HFF-Myc (cell line): ENCODE measurements at places on chromosomes 2 and 18.

- DNase-seq = no peak
Measured at GRCh38 chr2:118535171-118535817, 312.2 kb downstream of the EN1 start.

- DNase-seq = no peak
Measured at GRCh38 chr2:105576440-105577241, 168.1 kb upstream of the NCK2 start.

- DNase-seq = peak; percentile 56
Measured at GRCh38 chr18:23740105-23740830, 51.0 kb downstream of the LAMA3 start.

GRCh38 chr2:95012881-95013550 lies 12.5 kb upstream of the MAL start:
- no peak for DNase-seq

DNA sequence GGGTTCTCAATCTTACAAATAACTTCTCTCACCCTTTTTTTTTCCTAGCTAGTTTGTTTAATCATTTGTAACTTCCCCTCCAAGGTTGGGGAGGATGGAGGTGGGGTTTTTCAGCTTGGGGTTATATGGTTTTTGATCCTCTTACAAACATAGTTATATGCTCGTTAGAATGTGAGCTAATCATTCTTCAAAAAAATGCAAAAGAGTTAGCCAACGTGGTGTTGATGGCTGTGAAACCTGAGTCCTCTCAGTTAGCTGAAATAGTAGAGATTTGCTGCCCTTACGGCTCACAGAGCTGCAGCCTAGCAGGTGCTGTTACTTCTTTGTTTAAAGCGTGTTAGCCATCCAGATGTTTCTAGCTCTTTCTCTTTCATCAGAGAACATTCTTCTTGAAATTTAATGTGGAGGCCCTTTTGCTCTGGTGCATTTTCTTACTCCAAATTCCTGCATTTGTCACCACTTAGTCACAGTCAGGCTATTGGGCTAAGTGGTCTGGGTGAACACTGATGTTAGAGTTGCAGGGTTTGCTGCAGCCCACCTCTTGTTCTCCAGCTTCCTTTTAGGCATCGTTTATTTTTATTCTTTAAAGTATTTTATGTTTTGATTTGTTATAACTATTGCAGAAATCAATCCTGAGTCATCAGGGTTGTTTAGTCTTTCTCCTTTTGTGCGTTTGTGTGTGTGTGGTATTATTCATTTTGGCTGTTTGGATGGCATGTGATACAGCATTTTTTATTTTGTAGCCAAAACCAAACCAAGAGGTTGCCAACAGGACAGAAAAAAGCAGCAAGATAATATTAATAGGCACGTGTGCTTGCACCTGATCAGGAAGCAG lies 41.1 kb downstream of the LIMS1 start:
- DNase-seq = no peak

DNA sequence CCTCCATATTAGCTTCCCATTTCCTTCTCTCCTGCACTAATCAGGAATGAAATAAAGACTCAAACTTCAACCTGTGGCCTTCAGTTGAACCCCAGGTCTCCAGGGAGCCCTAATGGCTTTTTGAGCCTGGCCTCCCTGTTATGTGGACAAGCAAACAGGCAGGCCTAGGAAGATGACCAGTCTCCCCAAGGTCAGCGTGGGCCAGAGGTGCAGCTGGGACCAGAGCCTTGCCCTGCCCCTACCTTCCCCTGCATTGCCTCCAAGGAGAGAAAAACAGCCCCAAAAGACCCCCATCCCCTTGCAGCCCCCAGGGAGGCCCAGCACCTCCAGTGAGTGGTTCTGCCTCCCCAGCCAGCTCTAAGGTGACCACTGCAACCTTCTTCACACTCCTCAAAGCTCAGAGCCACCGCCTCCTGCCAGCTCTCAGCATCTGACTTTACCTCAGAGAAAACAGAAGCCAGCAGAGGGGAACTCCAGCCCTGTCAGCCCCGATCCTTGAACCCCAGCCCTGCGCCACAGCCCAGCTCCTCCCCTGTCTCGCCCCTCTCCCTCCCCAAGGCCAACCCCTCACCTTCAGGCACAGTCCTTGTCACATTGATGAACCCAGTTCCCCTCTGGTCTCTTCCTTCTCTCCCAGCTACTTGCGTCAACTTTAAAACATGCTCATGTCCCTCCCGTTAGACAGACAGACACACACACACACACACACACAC lies 59.5 kb upstream of the ID2 start:
- no peak for DNase-seq

DNA sequence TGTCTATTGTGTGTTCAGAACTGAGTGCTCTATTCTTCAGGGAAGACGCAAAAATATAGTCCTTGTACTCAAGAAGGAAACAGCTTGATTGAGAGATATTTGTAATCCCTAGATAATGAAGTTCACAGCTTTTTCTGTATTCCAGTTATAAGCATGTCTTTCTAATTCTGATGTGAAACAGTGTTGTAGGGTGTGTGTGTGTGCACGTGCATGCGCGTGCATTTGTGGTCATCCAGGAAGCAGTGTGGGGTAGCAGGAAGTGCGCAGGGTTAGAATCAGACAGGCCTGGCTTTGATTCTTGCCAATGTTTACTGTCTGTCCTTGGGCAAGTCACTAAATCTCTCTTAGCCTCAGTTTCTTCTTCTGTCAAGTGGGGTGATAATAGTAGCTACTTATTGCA lies 87.9 kb downstream of the NPAS2 start:
- DNase-seq = no peak

DNA sequence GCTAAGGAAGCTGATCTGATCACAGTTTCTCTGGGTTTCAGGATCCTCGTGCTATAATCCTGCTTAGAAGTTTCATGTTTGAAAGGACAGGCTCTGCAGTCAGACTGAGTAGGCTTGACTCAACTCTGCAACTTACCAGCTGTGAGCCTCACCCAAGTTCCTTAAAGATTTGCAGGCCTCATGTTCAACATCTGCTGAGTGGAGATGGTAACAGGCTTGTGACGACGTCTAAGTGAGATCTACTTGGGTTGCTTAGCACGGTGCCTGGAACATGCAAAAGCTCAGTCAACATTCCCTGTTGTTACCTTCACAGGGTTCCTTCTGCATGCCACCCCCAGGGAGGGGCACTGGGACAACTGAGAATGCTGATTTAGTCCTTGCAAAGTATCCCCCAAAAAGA lies 164.2 kb downstream of the C1D start:
- peak; percentile 95 for DNase-seq

GRCh38 chr2:73074110-73075069 lies 2.9 kb upstream of the SFXN5 start:
- DNase-seq = no peak

DNA sequence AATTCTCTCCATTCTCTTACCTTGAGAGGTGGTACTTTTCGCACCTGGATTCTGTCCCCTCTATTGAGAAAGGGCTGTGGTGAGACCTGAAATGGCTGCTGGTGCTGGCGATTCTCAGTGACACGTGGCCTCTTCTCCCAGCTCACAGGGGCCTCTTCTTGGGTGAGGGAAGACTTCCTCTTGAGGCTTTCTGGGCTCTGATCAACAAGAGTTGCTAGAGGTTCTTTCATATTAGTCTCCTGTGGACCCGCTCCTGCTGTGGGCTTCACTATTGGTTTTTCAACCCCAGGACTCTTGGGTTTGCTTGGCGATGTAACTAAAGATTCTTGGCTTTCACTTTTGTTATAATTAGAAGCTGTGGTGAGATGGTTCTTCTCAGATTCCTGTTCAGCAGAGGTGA lies 76.3 kb upstream of the DTNB start:
- no peak for DNase-seq

GRCh38 chr18:9661564-9661963 lies 46.5 kb upstream of the RAB31 start:
- DNase-seq = no peak

DNA sequence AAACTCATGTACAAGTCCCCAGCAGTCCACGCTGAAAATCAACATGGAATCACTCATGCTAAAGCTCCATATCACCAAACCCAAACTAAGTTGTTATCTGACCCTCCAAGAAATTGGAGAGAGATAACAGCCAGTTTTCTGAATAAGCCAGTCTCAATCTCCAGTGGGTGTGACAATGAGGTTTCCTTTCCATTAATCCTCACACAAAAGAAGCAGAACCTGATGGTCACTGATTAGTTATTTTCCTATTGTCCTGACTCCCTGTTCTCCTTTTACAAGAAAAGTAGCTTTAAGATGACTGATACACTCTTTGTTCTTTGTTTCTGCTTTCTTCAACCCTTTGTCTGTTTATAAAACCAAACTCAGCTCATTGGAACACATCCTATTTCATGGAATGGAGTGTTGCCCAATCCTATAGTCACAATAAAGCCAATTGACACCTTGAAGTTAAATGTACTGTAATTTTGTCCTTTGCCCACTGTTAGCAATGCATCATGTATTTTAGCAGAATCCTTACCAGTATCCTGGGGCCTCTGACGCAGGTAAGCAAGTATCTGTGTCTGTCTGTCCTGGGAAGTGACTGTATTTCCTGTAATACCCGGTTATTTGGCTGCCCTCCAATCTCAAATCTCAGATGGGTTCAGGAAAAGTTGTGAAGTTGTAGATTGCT lies 30.6 kb upstream of the SH3RF3 start:
- DNase-seq = no peak

DNA sequence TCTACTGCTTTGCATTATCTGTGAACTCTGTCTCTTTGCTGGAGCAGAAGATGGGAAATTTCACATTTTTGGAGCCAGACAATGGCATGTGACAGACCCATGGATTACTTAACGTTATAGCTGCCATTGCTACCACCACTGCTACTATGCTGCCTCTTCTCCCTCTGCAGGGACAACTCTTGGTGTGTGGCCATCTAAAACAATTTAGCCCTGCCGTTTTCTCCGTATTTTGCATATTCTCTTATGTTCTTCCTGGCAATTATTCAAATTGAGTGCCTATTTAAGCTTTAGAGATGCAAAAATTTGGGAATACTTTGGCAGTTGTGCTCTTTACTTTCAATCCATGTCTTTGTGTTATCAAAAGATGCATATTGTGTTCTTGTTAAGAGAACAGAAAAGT lies 386.8 kb downstream of the XIRP2 start:
- DNase-seq = no peak

DNA sequence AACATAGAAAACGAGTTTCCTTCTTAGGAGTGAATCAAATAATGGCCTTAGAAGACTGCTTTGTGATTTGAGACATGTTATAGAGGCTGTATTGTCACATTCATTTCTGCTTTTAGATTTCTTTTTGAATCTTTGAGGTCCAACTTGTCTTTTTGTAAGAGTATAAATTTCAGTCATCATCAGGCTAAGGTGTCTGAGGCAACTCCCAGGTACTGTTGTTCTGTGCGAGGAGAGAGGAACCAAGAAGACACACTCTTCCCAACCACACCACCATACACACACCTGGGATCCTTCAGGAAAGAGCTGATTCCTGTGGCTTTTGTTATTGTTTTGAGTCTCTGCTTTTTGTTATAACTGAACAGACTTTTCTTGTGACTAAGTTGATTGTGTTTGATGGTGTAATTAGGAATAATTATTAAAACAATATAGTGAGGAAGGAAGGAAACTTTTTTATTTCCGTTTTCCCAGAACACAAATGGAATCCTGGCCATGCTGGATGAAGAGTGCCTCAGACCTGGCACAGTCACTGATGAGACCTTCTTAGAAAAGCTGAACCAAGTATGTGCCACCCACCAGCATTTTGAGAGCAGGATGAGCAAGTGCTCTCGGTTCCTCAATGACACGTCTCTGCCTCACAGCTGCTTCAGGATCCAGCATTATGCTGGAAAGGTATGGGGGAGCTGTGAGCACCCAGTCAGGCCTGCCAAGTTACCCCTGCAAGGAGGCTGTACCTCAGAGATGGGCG lies 140.4 kb downstream of the MYO1B start:
- DNase-seq = no peak

GRCh38 chr2:101355401-101356054 lies 31.8 kb downstream of the CREG2 start:
- no peak for DNase-seq

DNA sequence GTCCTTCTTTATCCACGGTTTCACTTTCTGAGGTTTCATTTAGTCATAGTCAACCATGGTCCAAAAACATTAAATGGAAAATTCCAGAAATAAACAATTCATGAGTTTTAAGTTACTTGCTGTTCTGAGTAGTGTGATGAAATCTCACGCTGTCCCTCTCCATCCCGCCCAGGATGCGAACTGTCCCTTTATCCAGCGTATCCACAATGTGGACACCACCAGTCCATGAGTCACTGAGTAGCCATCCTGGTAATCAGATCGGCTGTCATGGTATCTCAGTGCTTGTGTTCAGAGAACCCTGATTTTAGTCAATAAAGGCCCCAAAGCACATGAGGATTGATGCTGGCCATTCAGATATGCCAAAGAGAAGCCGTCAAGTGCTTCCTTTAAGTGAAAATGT lies 3.7 kb downstream of the SP140L start:
- DNase-seq = no peak

GRCh38 chr2:216031960-216032689 lies 18.8 kb upstream of the MREG start:
- DNase-seq = peak; percentile 14

- no peak for DNase-seq
Measured at GRCh38 chr2:66366619-66367018, 68.3 kb upstream of the MEIS1 start.

DNA sequence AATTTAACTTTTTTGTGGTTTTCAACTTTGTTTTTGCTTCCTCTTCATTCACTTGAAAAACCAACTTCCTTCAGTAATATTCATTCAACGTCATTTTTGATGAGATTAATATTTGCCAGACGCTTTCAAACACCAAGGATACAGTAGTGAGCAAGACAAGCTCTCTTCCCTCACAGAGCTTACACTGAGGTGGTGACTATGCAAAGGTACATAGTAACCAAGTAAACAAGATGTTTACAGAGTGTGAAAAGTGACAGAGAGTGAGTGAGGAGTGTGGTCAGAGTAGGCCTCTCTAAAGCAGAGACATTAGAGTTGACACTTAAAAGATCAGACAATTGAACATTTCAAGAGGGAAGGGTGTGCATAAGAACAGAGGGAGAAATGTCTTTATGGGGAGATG lies 155.5 kb downstream of the TMEM247 start:
- DNase-seq = no peak

DNA sequence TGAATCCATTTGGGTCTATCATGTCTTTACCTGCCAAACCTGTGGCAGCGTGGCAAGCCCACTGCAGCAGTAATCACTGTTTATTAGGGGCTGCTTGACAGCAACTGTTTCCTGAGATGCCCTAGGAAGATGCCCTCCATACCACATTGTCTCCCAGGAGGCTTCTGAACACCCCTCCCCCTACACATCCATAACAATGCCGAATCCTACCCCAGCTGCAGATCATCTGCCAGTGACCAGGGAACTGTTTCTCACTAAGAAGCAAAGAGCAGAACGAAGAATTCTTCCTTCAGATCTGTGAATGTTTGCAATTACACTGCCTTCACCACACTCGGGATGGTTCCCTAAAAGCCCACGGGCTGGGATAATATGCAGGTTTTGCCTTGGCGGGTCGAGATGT lies 127.8 kb downstream of the VIT start:
- no peak for DNase-seq

GRCh38 chr2:85578243-85579180 lies 1.1 kb downstream of the VAMP8 start:
- no peak for DNase-seq

- DNase-seq = peak; percentile 40
Measured at GRCh38 chr2:8633735-8634313, 48.0 kb upstream of the ID2 start.
